Amniotic stem cell (primary cell): ENCODE measurements at places on chromosomes 1 and 21.

DNA sequence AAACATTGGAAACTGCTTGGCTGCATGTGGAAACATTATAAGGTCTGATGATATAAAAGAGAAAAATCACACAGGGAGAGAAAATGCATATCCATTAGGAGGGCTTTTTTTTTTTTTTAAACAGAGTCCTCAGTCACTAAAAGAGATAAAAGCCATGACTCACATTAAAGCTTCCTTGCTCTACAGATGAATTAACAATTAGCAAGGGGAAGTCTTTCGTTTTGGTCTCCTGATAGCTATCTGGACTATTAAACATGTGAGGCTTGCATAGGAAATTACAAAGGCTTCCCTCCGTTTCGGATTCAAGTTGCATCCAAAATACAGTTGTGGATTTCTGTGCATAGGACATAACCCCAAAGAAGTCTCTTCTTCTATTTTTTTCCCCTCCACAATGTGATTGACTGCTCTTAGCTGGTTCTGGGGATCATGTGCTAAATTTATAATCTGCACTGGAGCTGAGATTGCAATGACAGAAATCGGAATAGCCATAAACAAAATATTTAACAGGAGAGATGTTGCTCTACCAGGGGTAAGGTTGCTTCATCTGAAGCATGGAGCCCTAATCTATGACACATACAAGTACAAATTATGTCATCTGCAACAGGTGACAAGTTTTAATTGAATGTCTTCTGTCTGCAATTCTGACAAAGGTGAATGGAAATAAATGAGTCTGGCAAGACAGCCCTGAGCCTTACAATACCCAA is 146.8 kb downstream of the ESRRG start:
- no peak for DNase-seq

- peak; percentile 42 for DNase-seq
These were observed 11.7 kb upstream of the ENO1 start for GRCh38 chr1:8889925-8890785.

- no peak for DNase-seq
These were observed 30.9 kb downstream of the GPR161 start for GRCh38 chr1:168105846-168106245.

- DNase-seq = no peak
These were observed 56.9 kb downstream of the LRRC8D start for GRCh38 chr1:89877756-89878155.

GRCh38 chr21:15430023-15430422 is 299.8 kb upstream of the USP25 start:
- DNase-seq = no peak

DNA sequence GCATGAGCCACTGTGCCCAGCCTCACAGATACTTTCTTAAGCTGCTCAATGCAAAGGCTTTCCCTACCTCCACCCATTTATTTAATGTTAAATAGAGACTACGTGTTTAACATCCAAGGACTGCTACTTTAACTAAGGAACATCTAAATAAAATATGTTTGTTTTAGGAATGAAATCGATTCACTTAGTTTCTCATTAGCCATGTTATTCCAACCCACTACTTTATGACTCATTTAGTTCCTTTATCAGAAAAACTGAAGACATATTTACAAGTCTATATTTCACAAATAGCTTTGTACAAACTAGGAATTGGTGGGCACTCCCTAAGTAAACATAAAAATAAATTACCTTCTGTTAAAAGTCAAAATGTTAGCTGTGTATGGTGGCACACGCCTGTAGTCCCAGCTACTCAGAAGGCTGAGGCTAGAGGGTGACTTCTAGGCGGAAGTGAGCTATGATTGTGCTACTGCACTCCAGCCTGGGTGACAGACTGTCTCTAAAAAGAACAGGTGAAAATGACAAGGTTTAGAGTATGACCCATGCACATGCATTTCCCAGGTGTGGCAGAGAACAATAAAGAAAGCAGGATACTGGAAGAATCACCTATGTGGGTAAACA is 39.9 kb upstream of the AK4 start:
- no peak for DNase-seq

- DNase-seq = peak; percentile 8
These were observed 1.1 kb downstream of the ADGRL2 start for GRCh38 chr1:81801651-81802456.

DNA sequence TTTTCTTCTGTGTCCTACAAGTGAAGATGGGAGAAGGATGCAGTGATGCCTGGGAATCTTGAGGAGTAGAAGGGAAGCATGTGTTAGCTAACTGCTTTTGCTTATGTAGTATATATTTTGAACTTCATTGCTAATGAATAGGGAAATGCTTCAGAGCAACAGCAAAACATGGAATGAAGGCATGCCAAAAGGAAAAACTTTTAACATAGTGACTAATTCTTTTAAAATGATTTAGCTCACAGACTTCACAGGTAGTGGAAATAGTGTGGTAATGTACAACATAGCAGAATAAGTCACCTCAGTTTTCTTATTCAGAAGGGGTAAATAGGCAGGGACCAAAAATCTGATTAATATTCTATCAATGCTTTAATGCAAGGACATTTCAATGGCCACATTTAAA is 95.5 kb downstream of the LYPLAL1 start:
- DNase-seq = no peak

DNA sequence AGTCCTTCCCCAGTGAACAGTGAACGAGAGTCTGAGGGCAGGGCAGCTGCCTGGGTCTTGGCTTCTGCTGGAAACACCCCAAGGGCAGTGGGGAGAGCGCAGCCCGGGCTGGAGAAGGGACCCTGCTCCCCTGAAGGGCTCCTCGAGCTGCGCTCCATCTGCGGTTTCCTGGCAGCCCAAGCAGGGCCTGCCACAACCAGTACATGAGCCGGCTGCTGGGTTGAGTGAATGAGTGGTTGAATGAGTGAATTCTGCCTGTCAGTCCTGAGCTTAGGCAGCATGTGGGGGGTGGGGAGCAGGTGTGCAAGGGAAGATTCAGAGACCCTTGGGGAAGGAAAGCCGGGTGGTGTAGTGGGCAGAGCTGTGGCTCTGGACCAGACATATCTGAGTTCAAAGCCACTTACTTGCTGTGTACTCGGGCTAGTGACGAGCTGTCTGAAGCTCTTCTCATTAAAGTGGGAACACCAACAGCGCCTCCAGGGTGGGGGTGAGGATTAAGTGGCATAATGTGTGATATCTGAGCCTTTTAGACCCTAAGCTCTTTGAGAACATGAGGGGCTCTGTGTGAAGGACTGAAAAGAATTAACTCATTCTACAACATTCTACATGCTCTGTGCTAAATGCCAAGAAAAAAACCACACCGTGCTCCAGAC is 3.7 kb downstream of the OPRD1 start:
- no peak for DNase-seq

DNA sequence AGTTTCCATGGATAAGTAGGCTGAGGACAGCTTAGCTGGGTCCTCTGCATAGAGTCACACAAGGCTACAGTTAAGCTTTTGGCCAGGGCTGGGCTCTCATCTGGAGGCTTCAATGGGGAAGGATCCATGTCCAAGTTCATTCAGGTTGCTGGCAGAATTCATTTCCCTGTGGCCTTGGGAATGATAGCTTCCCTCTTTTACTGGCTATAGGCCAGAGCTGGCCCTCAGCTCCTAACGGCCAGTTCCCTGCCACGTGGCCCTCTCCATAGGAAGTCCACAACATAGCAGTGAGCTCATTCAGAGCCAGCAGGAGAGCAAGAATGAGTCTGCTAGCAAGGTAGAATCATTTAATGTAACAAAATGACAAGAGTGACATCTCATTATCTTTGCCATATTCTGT is 15.1 kb upstream of the PODN start:
- DNase-seq = no peak

DNA sequence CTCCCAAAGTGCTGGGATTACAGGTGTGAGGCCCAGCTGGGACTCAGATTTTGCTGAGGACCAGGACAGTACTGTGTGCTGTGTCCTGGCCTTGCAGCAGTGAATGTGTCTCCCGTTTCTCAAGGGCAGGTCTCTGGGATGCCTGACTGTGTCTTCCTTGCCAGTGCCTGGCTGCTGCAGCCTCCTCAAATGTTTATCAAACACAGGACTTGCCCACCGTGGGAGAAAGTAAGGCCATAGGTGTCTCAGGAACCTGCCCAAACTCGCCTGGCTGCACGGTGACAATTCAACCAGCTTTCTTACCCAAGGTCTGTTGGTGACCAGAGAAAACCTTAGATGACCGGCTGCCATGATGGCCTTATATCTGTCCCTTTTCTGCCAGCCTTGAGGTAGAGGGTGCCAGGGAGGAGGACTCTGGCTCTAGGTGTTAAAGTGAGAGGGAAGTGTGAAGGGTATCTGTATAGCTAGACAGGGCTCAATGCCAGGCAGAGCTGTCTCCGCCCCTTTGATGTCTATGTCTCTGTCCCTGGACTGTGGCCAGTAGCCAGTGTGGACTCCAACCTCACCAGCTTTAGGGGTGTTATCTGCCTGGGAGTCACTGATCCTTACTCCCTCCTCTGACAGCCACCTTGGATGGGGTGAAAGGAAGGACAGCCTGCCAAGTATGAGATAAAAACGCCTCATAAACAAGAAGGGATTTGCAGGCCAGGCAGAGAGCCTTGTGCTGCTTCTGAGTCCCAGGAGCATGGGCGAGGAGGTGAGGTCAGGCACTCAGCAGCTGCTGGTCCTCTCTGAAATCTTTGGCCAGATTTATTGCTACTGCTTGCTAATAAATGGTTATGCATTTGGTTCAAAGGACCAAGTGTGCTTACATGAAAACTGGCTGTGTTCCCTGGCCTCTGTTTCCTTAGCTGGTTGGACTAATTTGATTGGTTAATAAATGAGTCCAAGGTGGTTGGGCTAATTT is 22.3 kb downstream of the IL6R start:
- DNase-seq = no peak

DNA sequence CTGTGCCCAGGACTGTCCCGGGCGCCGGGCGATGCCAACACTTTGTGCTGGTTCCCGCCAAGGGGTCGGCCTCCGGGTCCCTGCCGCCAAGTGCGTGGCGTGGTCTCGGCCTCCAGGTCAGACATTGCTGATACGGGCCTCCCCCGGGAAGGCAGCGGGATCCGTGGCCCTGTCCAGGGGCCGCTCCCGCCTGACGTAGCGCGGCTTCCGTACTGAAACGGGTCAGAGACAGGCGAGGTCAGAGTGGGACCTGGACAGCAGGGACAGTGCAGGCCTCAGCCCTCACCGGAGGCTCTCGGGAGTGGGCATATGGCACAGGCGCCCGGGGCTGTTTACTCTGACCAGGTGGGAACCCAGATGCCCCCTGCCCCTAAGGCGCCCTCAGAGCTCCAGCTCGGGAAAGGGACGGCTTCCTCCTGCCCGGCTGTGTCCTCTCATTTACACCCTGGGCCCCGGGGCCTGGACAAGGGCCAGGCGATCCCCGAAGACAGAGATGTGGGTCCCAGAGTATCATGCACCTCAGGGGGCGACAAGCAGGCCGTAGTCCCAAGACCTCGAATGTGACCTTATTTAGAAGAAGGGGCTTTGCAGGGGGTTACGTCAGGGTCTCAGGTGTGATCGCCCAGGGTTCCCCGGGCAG is 8.8 kb upstream of the RNF223 start:
- DNase-seq = no peak

DNA sequence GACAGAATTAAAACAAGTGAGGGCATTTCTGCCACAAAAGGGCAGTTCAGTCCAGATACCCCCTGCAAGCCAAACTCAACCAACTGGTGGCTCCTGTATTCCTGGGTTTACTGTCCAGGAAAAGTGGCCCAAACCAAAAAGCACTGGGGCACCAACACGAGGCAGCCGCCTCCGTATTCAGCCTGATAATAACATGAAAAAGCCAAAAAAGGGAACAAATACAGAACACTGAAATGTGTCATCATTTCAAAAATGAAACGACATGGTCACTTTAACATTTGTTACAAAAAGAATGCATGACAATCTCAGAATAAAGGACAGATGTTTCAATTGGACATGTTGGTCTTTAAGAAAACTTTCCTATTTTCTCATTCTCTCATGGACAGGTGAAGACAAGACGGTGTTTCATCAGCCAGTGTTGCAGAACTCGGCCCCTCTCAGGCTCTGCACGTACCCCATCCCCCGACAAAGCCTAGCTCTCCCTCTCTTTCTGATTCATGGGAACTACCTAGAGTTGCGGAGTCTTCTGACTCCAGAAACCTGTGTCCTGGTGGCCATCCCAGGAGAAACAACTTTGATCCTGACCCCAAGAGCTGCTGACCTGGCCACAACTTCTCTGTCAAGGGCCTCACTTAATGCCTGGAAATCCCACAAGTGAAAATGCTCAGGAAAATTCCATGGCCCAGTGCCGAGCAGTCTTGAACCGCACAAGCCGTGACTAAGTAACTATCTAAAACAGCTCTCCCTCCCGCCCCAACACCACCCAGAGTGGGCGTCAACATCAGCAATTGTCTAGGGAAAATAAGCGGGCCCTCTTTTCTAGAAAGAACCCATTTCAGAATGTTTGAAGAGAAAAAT is 27.1 kb downstream of the ZBTB17 start:
- DNase-seq = peak; percentile 86

DNA sequence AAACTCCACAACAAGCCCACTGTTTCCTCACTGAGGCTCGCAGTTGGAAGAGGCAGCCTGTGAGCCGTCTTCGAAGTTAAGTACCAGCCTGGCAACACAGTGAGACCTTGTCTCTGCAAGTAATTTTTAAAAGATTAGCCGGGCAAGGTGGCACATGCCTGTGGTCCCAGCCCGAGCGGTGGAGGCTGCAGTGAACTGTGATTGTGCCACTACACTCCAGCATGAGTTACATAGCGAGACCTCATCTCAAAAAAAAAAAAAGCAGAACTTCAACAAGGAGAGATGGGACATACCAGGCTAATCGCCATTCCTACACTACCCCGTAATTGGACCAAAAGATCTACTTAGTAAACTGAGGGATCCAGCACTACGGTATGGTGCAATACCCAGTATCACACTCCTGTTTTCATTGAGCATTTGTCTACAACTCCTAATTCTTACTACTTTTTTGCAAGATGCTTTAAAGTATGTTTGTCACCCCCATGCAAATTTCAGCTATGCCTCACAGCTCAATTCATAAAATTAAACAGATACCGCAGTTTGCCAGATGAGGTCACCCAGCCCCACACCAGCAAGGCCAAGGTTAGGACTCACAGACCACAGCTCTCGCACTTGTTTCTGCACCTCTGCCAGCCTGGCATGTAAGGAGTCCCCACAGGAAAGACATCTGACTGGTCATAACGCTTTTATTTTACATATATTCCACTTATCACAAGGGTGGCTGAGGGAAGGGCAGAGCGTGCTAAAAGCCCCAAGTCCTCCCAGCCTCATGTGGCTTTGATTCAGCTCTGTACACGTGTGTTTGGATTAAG is 21.0 kb downstream of the SDE2 start:
- DNase-seq = no peak

GRCh38 chr1:58732087-58732775 is 32.4 kb upstream of the MYSM1 start:
- DNase-seq = peak; percentile 32

- DNase-seq = no peak
These were observed 135.5 kb downstream of the ESRRG start for GRCh38 chr1:216587715-216588114.

- no peak for DNase-seq
These were observed 202.9 kb downstream of the TBX15 start for GRCh38 chr1:118785246-118785645.

DNA sequence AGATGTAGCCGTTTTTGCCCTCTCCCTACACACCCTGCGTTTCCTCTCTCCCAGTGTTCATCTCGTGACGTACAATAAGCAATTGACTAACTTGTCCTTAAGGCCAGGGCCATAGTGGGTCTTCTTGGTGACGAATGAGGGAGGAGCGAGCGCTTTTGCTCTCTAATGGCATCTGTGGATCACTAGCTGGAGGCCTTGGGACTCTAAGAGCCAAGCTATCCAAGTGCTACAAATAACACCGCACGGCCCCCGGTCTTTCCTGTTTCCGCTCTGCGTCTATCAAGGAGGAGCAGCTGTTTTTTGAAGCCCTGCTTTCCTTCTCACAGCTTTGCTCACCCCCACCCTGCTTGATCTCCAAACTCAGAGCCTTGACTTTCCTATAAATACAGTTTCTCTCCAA is 25.2 kb downstream of the EVA1C start:
- DNase-seq = no peak
